ENCODE measurements at places on chromosomes 4 and X.

GRCh38 chr4:26842911-26843310, 17.7 kb upstream of the STIM2 start:
- no peak for DNase-seq

- DNase-seq, result no peak
Measured at GRCh38 chr4:64341711-64342110, 67.5 kb downstream of the TECRL start.

DNA sequence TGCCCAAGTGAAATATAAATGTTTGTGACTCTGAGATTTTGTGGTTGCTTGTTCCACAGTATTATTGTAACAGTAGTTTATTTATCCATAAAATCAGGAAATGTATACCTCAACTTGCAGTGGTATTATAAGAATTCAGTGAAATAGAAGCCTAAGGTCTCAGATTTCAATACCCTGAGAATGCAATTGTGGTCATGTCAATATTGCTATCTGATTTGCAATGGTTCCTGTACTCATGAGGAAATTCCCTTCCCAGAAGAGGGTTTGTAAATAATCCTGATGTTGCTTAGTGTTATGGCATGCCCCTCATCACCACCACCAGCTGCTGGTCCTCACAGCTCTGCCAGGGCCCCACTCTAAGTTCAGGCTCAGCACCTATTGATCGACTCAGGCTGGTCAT, 67.8 kb downstream of the SLC34A2 start:
- no peak for DNase-seq

DNA sequence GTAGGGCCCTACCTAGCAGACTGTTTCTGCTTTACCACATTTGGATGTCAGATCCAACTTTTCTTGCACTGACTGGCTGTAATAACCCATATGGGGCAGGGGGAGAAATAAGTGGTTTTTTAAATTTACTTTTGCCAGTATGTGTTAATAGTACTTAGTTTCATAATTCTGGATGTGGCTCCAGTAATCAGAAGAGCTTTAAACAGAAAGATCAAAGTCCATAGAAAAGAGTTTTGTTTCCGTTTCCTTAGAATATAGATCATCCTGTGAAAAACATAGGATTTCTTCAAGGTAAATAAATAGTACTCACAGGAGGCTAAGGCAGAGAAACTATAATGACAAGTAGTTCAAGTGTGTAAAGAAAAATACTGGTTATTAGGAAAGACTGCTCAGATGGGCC, 85.6 kb downstream of the SLC39A8 start:
- no peak for DNase-seq

DNA sequence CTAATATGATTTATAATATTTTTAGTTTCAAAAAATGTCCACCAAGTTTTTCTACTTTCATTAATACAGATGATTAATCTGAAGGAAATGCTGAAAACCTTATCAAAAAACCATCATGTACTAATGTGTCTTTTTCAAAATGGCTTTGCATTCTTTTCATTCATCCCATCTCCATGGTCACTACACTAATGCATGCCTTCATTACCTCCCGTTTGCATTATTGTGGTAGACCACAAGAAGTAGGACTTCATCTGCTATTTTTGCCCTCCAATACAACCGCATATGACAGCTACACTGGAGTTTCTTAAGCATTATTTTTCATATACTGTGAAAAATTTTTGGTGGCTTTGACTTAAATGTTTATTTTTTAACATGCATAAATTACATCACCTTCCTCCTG, 37.9 kb upstream of the FSTL5 start:
- no peak for DNase-seq

DNA sequence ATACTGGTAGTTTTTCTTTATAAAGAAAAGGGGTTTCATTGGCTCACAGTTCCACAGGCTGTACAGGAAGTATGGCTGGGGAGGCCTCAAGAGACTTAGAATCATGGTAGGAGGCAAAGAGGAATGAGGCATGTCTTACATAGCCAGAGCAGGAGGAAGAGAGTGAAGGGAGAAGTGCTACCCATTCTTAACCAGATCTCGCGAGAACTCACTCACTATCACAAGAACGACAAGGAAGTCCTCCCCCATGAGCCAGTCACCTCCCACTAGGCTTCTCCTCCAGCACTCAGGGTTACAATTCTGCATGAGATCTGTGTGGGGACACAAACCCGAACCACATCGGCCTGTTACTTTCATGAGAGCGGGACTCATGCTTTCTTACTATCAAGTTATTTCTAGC, 240.5 kb downstream of the TENM3 start:
- no peak for DNase-seq

DNA sequence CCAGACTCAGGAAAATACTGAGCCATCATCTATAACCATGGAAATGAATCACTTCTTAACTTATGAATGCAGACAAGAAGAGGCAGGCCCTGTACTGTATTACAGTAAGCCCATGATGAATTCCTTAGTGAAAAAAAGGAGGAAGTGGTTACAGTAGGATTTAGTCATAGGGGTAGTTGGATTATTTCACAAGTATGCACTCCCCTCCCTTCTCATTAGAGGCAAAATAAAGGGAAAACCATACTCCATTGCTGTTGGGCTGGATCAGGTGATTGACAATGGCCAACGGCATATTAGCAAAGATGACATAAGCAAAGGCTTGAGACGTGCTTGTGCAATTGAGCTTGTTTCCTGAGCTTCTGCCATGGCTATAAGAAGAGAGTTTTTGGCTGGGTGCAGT, 181.1 kb upstream of the PRPS2 start:
- no peak for DNase-seq

GRCh38 chr4:3640587-3640962, 108.4 kb upstream of the LRPAP1 start:
- no peak for DNase-seq

DNA sequence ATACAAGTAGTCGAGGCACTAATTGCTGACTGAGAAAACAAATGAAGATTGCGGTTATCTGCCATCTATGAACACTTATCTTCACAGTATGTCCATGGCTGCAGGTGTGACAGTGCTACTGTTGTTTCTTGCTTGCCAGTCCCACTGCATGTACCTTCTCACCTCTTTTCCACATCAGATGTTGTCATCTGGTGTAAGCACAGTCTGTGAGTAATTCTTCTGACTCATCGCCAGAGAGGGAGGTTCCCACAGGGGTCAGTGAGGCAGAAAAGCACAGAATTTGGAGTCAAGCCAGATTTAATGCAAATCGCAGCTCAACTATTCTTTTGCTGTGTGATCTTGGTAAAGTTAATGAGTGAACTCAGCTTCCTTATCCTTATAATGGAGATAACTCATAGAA, 144.4 kb downstream of the GLRA2 start:
- DNase-seq, result peak; percentile 36

DNA sequence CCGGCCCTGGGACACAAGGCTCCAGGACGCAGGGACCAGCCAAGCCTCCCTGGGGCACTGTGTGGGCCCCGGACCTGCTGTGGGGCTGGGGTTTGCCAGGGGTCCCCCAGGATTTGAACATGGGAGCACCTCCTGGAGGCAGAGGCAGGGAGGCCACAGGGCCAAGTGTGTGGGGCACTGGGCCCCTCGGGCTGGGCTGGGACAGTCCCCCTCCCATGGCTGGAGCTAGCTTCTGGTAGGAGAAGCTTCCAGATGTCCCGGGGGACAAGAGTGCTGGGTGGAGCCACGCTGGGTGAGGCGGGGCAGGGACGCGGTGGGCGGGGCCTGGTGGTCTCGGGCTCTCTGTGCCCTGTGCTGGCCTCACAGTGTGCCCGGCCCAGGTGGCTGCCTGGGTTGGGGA, 18.6 kb downstream of the FGFRL1 start:
- no peak for DNase-seq

DNA sequence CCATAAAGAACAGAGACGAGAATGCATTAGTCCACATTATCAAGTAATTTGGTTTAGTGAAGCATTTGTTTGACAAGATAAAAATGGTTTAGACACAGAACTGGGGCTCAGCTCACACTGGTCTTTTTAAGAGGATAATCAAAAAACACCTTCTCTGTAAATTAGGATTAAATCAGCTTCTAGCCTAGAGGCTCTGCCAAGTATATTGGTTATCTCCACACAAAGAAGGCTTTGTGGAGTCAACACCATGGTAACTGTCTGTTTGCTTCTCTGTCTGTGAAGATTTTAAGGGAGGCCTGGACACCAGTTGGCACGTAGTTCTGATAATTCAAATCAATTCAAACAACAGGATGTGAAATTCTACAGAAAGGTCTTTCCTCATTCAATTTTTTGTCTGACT, 687.0 kb downstream of the DMD start:
- DNase-seq, result no peak

- no peak for DNase-seq
Measured at GRCh38 chrX:134999469-134999868, 8.7 kb downstream of the SMIM10 start.

DNA sequence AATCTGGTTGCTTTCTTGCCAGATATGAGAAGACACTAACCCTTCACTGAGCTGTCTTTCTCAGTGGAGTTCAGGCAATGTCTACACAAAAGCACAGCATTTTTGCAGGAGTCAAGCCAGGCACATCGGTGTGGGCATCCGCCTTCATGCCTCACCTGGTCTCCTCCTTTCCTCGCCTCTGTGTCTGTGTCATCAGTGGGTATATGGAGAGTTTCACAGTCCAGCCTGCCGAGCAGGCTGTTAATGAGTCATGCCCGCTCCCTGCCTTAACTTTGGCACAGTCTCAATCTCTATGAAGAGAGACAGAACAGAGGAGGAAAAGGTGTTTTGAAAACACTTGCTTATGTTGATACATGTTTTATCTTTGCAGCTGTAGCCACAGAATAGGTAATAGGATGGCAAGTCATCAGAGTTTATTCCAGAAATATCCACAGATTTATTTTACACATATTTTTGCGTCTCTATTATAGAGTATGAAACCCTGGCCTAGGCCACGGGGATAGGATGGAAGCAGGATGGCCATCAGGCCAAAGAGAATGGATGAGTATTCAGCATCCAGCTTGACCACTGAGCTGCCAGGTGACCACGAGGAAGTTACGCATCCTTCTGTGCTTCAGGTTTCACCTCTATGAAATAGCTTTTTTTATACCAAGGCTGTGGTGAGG, 32.8 kb upstream of the MAML3 start:
- no peak for DNase-seq

DNA sequence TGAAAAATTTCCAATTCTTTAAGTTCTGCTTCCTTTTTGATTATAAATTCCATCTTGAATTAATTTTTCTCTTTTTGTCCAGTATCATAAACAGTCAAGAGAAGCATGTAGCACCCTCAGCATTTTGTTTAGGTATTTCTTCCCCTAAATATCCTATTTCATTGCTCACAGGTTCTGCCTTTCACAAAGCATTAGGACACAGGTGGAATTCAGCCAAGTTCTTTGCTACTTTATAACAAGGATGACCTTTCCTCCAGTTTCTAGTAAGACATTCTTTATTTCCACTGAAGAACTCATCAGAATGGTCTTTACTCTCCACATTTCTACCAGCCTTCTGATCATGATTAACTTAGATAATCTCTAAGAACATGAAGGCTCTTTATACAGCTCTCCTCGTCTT, 7.4 kb downstream of the SLC9B1 start:
- DNase-seq, result no peak

GRCh38 chr4:73620115-73620792, at the start of gene RASSF6:
TSS of gene RASSF6 (minus strand) at chr4:73620436. CDS start at chr4:73611795, 8,641 bp downstream.
- DNase-seq, result no peak

DNA sequence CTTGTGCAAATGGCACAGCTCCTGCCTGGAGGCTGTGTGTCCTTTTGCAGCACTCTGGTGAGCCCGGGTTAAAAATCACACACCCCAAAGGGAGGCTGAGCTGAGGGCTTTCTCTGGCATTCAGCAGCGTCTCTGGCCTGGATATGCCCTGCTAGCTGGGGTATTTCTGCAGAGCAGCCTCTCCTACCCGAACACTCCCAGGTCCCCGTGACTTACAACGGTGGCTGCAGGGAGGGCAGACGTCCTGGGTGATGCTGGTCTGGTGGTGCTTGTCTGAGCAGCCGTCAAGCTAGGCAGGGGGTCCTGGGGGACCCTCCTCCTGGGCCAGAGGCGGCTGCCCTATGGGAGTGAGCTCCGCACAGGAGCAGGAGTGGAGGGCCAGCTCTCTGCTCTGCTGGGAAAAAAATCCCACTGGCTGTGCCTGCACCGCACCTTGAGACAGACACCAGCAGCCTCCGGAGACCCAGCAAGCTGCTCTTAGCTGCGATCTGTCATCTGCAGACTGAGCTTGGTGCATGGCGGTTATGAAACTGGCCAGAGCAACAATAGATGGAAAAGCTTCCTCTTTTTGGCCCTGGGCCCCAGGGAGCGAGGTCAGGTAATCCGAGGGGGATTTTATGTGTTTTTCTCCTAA, 41.3 kb upstream of the ASMTL start:
- no peak for DNase-seq

- no peak for DNase-seq
Measured at GRCh38 chrX:108097380-108097779, 5.8 kb downstream of the ATG4A start.

GRCh38 chr4:148097801-148098200, 344.4 kb downstream of the NR3C2 start:
- no peak for DNase-seq

GRCh38 chr4:109947457-109947856, 34.8 kb downstream of the EGF start:
- DNase-seq, result no peak

DNA sequence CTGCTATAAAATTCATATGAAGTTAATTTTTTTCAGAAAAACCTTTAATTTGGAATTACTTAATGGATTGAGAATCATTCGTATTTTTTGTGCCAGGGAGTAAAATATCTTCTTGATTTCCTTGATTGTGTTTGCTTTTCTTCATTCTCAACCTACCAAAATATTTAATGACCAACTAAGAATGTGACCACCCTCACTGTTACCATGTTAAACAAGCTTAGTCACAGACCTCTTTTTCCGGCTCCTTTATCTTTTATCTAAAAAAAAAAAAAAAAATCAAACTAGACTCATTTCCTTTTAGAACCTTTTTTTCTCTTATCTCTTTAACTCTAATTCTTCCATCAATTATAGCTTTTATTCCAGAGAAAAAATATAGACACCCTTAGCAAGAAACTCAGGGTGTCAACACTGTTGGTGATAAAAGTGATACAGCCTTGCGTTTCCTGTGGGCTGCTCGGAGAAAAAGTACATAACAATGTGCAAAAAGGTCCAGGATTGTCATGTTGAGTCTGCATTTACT, 20.6 kb upstream of the HPGDS start:
- no peak for DNase-seq

GRCh38 chr4:16608123-16608522, 290.3 kb downstream of the LDB2 start:
- no peak for DNase-seq

DNA sequence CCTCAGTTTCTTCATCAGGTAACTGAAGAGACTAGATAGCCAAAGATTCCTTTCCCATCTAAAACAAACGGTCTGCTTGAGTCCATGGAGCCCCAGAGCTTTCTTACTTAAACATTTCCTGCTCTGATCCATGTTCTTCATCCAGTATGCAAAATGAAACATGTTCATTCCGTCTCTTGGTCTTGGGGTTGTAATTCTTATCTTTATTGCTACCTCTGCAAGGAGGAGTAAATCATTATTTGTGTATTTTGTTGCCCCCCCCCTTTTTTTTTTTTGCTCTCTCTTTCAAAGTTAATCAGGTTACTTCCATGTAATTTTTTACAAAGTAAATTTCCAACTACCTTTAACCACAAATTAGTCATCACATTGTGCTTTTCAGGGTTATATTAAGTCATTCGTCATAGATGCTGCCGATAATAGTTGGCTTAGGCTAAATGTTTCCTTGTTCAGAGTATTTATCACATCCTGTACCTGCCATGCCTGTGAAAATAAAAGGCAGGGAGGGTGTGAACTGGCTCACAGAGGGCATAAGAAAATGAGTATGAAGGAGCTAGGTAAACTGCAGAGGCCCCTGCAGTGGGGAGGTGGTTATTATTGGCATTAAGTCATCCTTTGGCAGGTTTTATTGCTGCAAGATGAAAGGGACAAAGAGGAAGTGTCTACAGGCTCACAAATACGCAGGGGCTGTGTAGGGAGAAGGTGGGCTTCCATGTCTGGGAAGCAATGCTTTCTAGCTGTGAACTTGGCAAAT, 76.7 kb upstream of the HS3ST1 start:
- DNase-seq, result no peak
